Kidney (tissue), 22 donors: ENCODE measurements at places on chromosomes 1 and 21.

GRCh38 chr1:18344755-18345154, 136.0 kb upstream of the KLHDC7A start:
- H3K36me3 ChIP-seq, result no peaks in the 10 kb centered on the region
- no peak overlapping the region for H3K4me3 ChIP-seq
- H3K4me1 ChIP-seq, result no peaks in the 10 kb centered on the region
- no peaks in the 10 kb centered on the region for H3K27me3 ChIP-seq

DNA sequence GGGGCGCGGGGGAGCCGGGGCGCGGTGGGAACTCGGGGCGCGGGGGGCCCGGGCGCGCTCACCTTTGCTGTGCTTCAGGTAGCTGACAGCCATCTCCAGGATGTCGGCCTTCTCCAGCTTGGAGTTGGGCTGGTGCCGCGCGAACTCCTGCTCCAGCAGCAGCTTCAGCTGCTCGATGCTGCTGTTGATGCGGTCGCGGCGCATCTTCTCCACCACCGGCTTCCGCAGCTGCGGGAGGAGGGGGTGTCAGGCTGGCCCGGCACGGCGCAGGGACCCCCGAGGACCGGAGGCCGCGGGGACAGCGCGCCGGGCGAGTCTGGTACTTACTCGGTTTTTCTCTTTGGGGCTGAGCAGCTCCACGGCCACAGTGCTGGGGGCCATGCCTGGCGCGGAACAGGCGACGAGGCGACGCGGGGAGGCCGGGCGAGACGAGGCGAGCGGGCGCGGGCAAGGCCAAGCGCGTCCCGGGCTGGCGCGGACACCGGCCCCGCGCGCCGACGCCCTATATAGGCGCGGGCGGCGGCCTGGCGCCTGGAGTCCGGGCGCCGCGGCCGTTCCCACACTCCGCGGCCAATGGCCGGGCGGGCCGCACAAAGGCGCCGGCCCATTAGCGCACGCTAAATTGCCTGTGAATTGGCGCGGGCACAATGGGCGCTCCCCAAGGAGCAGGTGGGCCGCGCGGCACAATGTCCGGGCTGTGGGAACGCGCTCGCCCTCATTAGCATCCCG, at the start of gene HES5:
HES5 (minus strand) TSS at position 480 of the 729 bp plus-strand sequence; CDS start at position 381, 99 bp downstream.
- peaks cover 10% of the 10 kb centered on the region for H3K27me3 ChIP-seq
- no peak within 1 kb of the TSS for H3K4me3 ChIP-seq
- no peak for DNase-seq
- no peaks in the 10 kb centered on the region for H3K36me3 ChIP-seq
- H3K4me1 ChIP-seq, result peaks cover 6% of the 10 kb centered on the region

DNA sequence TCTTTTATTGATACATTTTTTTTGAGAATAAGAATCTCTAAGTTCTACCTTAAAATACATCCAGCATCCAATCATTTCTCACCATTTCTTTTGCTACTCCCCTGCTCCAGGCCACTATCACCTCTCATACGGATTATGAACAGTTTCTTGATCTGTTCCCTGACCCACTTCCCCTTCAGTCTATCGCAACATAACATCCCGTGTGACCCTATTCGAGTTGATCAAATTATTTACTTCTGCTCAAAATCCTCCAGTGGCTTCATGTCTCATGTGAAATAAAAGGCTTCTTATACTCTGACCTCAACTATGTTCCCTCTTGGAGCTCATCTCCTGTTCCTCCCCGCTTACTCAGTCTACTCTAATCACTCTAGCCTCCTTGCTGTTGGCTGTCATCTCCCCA, 5.2 kb downstream of the ALG14 start:
- no peak overlapping the region for H3K27ac ChIP-seq
- no peak for DNase-seq
- peaks cover 9% of the 10 kb centered on the region for H3K4me1 ChIP-seq
- H3K27me3 ChIP-seq, result no peaks in the 10 kb centered on the region

DNA sequence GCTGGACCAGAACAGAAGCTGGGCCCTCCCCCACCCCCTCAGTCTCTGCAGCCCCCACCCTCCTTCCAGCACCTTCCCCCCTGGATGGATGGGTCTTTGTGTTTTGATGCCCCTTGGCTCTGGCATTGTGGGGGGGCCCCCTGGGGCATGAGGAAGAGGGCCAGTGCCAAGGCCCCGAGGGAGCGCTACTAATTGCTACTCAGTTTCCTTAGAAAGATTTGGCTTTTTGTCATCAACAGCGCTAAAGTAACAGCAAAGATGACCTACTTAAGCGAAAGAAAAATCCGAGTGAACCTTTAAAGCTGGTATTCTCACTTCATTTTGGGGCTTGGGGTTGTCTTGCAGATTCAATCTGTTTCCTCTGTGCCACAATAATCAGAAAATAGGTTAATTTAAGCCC, 63.5 kb downstream of the SKI start:
- no peak overlapping the region for H3K4me3 ChIP-seq
- peaks cover 13% of the 10 kb centered on the region for H3K4me1 ChIP-seq
- no peaks in the 10 kb centered on the region for H3K27me3 ChIP-seq
- no peak for DNase-seq
- no peaks in the 10 kb centered on the region for H3K36me3 ChIP-seq

DNA sequence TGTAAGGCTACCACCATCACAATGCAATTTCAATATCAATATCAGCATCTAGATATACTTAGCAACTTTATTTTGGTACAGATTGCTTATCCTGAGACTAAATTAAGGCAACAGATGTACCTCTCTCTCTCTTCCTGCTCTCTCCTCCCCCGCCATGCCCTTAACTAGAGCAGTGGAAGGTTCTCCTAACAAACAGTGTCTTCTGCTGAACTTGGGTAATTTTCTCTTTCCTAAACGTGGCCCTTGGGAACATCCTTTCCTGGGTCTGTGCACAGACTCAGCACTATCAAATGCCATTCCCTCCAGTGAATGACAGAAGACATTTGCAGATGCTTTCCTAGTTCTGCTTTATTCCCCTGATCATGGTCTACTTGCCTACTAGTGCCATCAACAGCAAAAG, 85.6 kb upstream of the TTC39A start:
- H3K36me3 ChIP-seq, result no peaks in the 10 kb centered on the region
- no peak for DNase-seq
- H3K27ac ChIP-seq, result no peak overlapping the region

DNA sequence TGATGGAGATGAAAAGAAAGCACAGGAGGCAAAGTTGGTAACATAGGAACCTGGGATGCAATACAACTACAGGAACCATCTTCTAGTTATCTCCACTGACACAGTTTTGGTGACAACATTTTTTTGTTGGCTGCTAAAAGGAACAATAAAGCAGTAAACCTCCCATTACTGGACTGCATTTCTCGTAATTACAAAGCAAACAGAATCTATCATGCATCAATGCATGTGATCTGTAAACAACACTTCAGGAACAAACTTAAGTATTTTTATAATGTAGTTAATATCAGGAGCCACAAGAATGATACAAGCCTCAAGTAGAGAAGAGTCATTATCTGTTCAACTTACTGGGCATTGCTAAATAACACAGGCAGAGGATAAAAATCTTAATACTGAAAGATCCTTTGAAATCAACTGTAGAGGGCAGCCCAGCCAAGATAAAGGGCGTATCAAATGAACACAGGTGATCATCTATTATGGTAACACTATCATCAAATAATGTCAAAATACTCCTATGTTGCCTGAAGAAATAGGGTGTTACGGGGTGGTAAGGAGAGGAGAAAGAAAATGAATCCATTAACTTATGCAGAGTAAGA, 193.3 kb downstream of the EIF4G3 start:
- H3K4me3 ChIP-seq, result no peak overlapping the region
- H3K27me3 ChIP-seq, result no peaks in the 10 kb centered on the region
- DNase-seq, result no peak
- H3K36me3 ChIP-seq, result no peaks in the 10 kb centered on the region
- no peaks in the 10 kb centered on the region for H3K4me1 ChIP-seq

GRCh38 chr1:55313903-55314302, 98.7 kb upstream of the USP24 start:
- no peaks in the 10 kb centered on the region for H3K4me1 ChIP-seq
- no peak overlapping the region for H3K4me3 ChIP-seq
- no peaks in the 10 kb centered on the region for H3K27me3 ChIP-seq
- H3K27ac ChIP-seq, result no peak overlapping the region

GRCh38 chr1:87903242-87903641, 574.6 kb downstream of the LMO4 start:
- H3K4me3 ChIP-seq, result no peak overlapping the region
- no peaks in the 10 kb centered on the region for H3K36me3 ChIP-seq
- no peaks in the 10 kb centered on the region for H3K4me1 ChIP-seq
- DNase-seq, result no peak
- H3K27me3 ChIP-seq, result no peaks in the 10 kb centered on the region
- H3K27ac ChIP-seq, result no peak overlapping the region

- H3K27me3 ChIP-seq, result no peaks in the 10 kb centered on the region
- no peak for DNase-seq
- no peaks in the 10 kb centered on the region for H3K36me3 ChIP-seq
- H3K27ac ChIP-seq, result no peak overlapping the region
- no peaks in the 10 kb centered on the region for H3K4me1 ChIP-seq
Measured at GRCh38 chr21:31480228-31480627, 136.2 kb upstream of the TIAM1 start.

- DNase-seq, result no peak
- H3K4me1 ChIP-seq, result no peaks in the 10 kb centered on the region
- no peak overlapping the region for H3K4me3 ChIP-seq
- no peaks in the 10 kb centered on the region for H3K27me3 ChIP-seq
Measured at GRCh38 chr1:20248971-20249612, 41.6 kb upstream of the VWA5B1 start.

DNA sequence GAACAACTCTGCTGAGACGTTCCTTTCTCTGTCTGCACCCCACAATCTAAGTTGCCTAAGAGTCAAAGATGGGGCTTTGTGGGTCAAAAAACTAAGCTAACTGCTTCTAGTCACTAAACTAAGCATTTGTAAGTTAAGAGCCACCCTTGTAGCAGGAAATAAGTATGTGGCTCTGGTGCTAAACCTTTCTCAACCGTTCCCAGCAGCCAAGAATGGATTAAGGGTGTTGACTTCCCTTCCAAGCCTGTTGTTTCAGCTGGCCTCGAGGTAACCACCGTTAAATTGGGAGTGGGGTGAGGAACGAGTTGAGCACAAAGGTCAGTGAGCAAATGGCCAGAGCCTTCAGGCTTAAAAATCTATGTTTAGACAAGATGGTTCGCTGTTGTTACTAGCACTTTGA, 169.1 kb downstream of the TRIM33 start:
- no peaks in the 10 kb centered on the region for H3K27me3 ChIP-seq
- no peak for DNase-seq
- no peak overlapping the region for H3K4me3 ChIP-seq
- no peaks in the 10 kb centered on the region for H3K36me3 ChIP-seq
- no peak overlapping the region for H3K27ac ChIP-seq
- no peaks in the 10 kb centered on the region for H3K4me1 ChIP-seq

DNA sequence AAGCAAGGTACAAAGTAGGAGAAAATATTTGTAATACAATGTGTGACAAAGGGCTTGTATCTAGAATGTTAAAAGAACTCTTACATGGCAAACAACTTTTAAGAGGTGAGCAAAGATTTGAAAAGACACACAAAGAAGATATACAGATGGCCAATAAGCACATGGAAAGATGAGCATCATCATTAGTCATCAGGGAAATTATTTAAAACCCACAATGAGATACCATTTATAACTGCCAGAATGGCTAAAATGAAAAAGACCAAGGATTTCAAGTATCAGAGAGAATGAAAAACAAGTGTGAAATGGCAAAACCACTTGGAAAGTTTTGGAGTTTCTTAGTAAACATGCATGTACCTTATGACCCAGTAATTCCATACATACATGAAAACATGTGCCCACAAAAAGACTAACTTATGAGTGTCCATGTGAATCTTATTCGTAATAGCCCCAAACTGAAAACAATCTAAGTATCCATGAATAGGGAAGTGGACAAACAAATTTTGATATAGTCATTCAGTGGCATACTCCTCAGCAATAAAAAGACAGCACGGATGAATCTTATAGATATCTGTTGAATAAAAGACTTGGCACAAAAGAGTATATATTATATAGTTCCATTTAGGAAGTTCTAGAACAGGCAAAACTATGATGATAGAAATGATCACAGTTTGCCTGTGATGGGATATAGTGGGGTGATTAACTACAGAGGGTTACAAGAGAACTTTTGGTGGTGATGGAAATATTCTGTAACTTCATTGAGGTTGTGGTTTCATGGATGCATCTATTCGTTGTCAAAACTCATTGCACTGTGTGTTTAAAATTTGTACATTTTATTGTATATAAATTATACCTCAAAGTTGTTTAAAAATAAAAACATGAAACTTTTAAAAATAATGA, 82.0 kb downstream of the DISP1 start:
- H3K4me3 ChIP-seq, result no peak overlapping the region
- no peaks in the 10 kb centered on the region for H3K4me1 ChIP-seq
- H3K27me3 ChIP-seq, result no peaks in the 10 kb centered on the region
- no peak overlapping the region for H3K27ac ChIP-seq

GRCh38 chr21:39597595-39597994, 15.1 kb upstream of the B3GALT5 start:
- H3K4me3 ChIP-seq, result no peak overlapping the region
- H3K36me3 ChIP-seq, result no peaks in the 10 kb centered on the region
- H3K27me3 ChIP-seq, result no peaks in the 10 kb centered on the region
- no peaks in the 10 kb centered on the region for H3K4me1 ChIP-seq

DNA sequence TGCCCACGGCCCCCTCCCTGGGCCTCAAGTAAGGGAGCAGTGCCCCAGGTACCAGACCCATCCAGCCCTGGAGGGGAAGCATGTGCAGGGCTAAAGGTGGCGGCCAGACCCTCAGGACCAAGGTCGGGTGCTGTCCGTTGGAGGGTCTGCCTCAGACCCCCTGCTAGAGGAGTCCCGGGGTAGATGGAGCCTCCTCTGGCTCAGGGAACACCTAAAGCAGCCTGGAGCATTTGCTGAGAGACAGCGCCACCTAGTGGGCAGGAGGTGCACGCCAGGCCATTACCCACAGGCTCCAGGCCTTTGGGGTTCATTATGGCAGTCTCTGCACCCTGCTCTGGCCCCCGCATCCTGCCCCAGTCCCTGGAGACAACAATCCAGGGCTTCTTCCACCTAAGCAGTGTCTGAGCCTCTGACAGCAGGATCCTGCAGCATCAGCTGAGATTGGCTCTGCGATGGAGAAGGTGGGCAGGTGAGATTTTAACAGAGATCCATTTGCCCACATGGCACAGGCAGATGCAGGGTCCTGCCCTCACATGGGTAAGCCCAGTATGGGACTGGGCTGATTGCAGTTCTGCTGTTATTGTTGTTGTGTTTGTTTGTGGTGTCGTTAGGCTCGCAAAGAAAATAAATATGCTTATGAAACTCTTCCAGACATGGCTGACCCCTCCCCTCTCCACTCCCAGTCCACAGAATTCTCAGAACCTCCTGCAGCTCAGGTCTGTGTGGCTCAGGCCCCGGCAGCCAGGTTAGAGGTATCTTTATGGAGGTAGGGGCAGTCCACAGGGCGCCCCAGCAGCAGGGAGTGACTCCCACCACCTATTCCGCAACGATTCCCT, 42.4 kb downstream of the CTNNBIP1 start:
- H3K36me3 ChIP-seq, result no peaks in the 10 kb centered on the region
- peak; percentile 88 for DNase-seq
- H3K27ac ChIP-seq, result no peak overlapping the region
- no peak overlapping the region for H3K4me3 ChIP-seq

DNA sequence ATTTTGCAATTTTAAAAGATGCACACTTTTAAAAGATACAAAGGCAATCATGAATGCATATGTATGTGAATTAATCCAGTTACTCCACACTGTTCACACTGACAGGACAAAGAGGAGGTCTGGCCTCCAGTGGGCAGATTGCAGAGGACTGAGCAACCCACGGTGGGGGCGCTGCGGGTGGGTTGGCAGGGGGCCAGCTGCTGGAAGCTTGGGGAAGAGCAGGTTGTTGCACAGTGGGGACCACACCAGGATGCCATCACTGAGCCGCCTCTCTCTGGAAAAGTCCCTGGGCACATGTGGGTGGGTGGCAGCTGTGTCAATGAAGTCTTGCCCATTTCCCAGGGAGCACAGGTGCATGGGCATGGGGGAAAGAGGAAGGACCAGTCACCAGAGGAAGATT, 12.7 kb upstream of the PADI4 start:
- no peak for DNase-seq
- no peak overlapping the region for H3K27ac ChIP-seq
- H3K27me3 ChIP-seq, result no peaks in the 10 kb centered on the region
- no peak overlapping the region for H3K4me3 ChIP-seq
- H3K4me1 ChIP-seq, result no peaks in the 10 kb centered on the region
